ENCODE measurements at places on chromosomes 12 and 14.

DNA sequence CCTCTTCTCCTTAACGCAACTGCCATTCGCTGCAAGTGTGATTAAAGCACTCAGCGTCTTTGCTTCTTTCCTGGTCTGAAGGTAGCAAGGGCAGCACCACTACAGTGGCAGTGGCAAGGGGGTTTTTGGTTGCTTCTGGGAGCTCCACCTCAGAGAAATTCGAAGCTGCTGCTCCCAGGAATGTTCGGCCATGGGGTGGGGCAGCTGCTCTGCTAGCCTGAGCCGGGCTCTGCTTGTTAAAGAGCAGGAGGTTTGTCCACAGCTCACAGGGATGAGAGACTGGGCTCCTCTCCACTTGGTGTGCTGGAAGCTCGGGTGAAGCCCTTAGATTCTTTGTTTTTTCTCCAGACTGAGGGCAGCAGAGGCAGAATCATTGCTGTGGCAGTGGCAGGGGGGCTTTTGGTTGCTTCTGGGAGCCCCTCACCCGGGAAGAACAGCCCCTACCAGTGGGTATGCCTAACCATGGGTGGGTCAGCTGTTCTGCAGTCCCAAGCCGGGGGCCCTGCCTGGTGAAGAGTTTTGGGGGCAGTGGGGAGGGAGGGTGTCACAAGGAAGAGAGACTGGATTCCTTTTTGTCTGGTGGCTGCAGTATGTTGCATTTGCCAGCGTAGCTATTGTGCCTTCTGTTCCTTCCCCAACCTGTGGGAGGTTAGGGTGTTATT is 340.2 kb downstream of the AEBP2 start:
- DNase-seq = no peak

DNA sequence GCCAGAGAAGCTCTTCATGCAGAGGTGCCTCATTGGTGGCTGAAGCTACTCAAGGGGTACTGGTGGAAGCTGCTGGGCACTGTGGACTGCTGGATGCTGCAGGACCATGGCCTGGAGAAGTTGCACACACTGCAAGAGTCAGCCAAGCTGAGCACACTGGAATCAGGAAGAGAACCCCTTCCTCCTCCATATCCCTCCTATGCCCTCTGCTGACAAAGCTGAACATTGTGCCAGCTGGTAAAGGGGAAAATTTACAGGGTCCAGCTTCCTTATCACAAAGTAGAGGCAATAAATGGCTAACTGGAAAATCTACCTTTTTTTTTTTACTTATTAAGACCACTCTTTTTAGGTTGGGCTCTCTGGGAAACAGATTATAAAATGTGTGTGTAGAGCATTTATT is 6.5 kb downstream of the CCDC175 start:
- no peak for DNase-seq

DNA sequence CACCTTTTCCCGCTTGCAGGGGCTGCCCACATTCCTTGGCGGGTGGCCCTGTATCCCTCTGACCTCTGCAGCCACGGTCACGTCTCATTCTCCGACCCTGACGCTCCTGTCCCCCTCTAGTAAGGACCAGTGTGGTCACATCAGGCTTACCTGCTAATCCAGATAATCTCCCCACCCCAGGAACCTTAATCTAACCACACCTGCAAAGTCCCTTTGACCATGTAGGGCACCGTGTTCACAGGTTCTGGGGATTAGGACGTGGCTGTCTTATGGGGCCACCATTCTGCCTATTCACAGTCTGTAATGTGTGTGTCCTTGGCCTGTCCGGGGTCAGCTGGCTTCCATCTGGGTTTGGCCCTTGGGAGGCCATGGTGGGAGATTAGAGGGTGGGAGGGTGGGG is 368.9 kb downstream of the AACS start:
- no peak for DNase-seq

GRCh38 chr12:124474709-124475108 is 92.7 kb downstream of the NCOR2 start:
- no peak for DNase-seq

GRCh38 chr12:76690921-76691700 is 72.8 kb upstream of the ZDHHC17 start:
- no peak for DNase-seq

DNA sequence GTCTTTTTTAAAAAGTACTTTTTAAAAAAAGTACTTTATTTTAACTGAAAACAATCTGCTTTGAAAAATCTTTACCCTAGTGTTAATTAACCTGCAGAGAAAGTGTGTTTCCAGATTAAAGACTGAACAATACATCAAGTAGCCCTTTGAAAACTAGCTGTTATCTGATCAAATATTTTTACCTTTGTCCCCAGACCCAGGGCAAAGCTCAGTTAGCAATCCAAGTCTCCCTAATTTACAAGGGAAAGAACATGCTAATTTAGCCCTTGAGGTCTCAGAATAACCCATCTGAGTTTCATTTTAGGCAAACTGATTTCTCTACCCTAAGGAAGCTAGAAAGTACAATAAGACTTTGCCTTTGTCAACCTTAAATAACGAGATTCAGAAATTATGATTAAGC is 91.2 kb downstream of the PPM1H start:
- no peak for DNase-seq

- no peak for DNase-seq
Measured at GRCh38 chr14:33657476-33657875, 293.4 kb downstream of the EGLN3 start.

DNA sequence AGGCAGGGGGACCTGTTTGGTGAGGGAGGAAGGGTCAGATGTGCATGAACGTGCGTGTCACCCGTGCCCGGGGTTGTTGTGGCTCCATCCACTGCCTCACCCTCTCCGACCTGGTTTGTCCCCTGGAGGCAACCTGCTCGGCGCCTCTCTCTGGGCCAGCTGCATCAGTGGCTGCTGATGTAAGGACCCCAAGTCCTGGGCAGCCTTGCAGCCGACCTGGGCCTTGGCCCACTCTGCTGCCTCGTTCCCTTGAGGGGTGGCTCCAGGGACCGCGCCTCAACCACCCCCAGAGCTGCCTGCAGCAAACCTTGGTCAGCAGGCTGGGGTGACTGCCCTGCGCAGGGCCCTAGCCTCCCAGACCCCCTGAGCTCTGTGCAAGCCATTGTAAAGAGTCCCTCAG is 351.7 kb downstream of the TMEM121 start:
- DNase-seq = peak; percentile 4

GRCh38 chr14:103089386-103090335 is 4.9 kb upstream of the EXOC3L4 start:
- no peak for DNase-seq

- DNase-seq = no peak
Measured at GRCh38 chr12:115370650-115371049, 686.7 kb upstream of the TBX3 start.

GRCh38 chr14:29078810-29079522 is 312.4 kb downstream of the FOXG1 start:
- DNase-seq = no peak

DNA sequence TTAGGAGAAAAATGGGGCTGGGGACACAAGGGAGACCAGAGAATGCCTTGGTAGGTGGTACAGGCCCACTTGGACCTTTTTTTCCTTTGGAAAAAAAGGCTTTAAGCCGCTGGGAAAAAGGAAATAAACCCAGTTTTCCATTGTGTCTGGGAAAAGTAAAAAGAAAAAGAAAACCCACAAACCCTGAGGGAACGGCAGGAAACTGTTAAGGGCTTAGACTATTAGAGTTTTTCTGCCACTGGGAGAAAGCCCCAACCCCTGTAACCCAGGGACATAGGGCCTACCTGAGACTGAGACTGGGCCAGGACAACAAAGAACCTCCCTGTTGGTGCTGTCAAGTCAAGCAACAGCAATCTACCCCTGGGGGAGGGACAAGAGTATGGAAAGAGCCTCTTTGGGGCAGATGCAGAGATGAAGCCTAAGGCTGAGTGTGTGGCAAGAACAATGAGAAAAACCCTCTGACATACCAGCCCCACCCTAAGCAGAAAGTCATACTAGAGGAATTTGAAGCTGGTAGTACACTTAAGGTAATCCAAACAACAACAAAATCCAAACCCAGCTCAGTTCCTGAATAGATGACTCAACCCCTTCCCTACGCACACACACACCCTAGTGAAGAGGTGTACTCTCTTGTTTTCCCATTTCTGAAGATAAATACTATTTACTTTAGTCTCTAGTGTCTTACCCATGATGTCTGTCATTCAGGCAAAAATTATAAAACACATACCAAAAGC is 22.8 kb downstream of the ATF1 start:
- no peak for DNase-seq

DNA sequence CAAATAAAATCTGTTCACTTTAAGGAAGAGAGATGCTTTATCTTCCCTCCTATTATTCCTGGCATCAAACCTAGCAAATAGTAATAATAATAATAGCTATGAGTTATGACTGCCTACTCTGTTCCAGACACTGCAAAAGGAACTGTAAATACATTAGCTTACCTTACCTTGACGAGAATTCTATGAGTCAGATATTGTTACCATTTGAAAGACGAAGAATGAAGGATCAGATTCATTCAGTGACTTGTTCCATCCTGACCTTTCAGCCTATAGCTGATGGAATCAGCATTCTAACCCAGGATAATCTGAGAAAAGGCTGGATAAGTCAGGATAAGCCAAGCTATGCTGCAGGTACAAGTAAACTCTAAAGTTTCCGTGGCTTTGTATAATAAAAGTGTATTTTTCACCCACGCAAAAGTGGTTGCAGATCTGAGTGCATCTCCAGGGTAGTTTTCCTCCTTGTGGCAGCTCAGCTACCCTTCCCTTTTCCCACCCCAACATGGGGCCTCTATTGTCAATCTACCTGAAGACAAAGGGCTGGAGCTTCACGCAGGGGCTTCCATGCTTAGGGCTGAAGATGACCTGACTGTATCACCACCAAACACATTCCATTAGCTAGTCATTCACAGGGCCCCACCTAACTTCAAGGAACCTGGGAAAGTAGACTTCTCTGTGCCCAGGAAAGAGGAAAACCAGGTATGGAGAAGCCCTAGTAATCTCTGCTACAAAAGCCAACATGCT is 57.2 kb upstream of the CCND2 start:
- no peak for DNase-seq

DNA sequence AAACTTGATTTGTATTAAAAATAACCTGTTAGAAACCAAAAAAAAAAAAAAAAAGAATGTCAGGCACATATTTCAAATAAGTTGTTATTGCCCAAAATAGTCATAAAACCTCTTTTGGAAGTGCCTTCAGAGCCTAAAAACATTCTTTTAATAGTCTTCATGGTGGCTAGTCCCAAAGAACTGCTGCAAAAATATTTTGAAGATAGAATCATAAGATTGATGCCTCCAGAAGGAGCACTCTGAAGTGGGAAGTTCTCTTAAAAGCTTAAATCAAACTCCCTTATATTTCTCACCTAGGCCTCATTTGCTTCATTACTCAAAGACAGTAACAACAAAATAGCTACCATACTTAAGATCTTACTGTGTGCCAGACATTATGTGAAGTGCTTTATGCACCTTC is 27.2 kb upstream of the NT5DC3 start:
- DNase-seq = no peak

DNA sequence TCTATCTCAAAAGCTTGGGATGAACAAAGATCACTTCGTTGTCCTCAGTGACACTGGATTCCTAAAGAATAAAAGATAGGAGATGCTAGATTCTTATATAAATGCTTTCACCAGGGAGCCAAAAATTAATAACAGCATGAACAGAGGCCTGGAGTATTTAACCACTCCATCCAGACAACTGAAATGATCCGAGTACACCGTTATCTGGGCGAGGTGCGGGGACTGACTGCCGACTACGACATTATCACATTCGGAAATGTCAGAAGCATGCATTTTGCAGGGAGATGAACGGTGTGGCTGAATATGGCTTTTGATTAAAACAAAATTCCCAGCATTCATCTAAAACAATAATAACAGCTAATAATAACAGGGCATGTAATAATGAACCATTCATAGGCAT is 56.6 kb downstream of the TRPV4 start:
- no peak for DNase-seq

GRCh38 chr14:101056446-101056845 is 152.9 kb upstream of the RTL1 start:
- no peak for DNase-seq

DNA sequence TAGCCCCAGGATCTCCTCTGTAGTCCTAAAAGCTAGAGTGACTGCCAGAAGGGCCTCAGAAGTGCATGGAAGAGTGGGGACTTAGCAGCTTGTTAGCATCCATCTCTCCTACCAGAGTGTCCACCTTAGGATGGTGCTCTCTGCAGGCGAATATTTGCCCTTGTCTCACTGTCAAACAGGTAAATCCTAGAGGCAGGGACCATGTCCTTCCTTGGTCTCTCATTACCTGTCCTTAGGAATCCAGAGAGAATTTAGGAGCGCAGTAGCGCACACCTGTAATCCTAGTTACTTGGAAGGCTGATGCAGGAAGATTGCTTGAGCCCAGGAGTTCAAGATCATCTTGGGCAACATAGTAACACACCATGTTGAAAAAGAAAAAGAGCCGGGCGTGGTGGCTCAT is 21.4 kb downstream of the AGAP2 start:
- peak; percentile 4 for DNase-seq

DNA sequence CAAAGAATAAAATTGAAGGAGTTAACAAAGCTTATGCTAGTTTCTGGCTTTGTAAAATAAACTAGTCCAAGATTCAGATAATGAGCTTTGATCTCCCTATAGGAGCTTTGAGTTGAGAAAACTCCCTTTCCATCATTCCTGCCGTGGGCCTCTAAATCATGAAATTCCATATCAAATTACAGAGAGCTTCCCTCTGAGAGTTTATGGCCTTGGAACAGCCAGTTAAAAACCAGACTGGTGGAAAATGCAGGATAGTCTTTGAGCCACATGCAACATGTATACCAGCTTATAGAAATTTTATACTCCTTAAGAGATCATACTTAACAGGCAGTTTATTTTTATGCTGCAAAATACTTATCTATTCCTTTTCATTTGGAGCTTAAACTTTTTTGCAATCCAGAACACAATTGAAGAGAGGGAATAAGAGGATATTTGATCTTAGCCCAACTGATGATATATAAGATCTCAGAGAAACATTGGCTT is 175.8 kb upstream of the ATP2B1 start:
- no peak for DNase-seq

DNA sequence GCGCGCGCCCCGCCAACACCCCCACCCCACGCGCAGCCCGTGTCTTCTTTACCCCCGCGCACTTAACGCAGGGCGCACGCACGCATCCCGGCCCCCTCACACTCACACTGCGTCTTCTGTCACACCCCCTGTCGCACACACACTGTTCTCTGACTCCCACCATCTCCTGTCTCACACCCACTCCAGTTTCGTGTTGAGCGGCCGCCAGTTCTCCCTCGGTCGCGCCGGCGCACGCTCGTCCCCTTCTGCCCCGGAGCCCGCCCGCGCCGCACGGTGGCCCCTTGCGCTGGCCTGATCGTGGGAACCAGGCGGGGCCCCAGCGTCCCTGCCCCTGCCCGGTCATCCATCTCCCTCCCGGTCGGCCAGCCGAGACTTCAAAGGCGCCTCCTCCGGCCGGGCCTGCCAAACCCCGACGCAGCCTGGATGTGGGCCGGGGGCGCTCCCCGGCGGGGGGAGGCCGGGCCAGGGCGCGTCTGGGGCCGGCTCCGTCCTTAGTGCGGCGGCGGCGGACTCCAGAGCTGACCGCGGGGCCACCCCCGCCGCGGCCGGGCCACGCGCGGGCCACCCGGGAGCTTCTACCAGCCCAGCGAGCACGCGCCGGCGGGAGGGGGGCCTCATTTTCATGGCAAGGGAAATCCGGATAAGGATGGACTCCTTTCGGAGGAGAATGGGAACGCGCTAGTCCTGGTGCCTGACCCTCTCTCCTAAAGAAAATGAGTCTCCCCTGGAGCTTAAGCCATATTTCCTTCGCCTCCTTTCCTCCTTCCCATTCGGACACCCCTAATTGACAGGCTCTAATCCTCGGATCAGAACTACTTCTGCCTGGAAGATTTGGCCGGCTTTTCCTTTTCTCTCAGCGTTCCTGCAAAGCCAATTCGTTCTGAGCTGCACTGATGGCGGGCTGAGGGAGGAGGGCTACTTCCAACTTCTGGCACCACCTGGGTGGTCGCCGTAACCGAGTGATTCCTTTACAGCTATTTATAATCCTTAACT is 82.0 kb upstream of the HMGA2 start:
- DNase-seq = no peak

All from activated CD4-positive, alpha-beta T cell treated with anti-CD3 and anti-CD28 coated beads, Interleukin-2, amount 10 ng/mL, durations not matched to agents 7 days and 5 days (primary cell).